ENCODE measurements at places on chromosomes 13 and 19.

- no peak for DNase-seq
These were observed 15.5 kb upstream of the DCLK1 start for GRCh38 chr13:36146511-36147269.

GRCh38 chr13:63449550-63449949 lies 2033.9 kb upstream of the PCDH20 start:
- no peak for DNase-seq

GRCh38 chr13:22017226-22017625 lies 346.4 kb downstream of the FGF9 start:
- no peak for DNase-seq

DNA sequence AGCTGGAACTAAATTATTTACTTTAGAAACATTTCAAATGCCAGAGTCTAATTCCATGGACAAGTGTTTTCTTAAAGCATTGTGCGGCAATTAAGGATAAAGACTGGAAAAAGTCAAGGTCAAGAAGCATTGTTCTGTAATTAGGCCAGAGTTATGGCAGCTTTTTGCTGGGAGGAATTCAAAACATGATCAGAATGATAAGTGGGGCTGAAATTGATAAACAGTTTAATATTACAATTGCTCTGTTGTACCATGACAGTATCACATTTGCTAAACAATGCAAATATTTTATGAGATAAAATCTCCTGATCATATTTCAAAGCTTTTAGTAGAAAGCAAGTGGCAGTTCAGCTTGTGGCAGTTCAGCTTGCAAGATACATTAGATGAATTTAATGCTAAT lies 513.7 kb downstream of the GPC6 start:
- DNase-seq: no peak

DNA sequence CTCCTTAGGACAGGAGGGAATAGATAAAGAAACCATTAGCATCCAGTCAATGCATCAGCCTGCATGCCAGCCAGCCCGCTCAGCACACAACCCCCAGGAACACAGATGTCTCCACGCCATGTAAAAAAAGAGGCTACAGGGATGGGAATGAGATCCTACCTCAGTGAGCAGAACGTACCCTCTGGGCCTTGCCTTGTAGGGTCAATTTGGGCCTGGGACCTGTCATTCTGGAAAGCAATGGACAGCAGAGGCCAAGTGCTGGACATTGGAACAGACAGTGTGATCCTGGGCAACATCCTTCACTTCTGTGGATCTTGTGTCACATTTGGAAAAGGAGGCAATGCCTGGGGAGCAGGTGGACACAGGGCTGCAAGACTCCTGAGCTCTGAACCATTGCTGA lies 26.0 kb downstream of the VSTM2B start:
- DNase-seq: no peak

DNA sequence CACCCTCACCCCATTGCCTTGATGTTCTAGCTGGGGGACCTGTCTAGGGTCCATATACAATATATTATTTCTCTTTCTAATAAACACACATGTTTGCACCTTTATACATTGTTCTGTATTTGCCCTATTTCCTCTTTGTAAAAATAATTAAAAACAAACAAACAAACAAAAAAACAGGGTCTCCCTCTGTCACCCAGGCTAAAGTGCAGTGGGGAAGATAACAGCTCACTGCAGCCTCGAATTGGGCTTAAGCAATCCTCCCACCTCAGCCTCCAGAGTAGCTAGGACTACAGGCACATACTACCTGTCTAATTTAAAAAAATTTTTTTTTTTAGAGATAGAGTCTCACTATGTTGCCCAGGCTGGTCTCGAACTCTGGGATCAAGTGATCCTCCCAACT lies 5.9 kb upstream of the FBN3 start:
- no peak for DNase-seq

- DNase-seq: no peak
These were observed 9.8 kb upstream of the CIRBP start for GRCh38 chr19:1259206-1259875.

DNA sequence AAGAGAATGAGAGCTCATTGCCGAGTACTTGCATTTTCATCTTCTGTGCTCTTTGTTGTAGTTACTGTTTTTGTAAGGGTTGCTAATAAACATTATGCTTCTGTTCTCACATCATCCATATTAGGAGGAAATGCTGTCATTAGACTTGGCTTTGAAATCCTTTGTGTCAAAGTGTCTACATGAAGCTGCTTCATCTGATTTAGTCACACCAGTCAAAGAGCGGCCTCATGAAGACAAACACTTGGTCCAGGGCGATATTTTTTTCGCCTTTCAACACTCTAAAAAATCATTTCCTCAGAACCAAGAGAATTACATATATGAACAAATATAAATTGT lies 105.0 kb downstream of the SPRY2 start:
- no peak for DNase-seq

- no peak for DNase-seq
These were observed 9.5 kb downstream of the STXBP2 start for GRCh38 chr19:7646426-7646700.

GRCh38 chr13:53357582-53357981 lies 329.0 kb downstream of the OLFM4 start:
- no peak for DNase-seq

DNA sequence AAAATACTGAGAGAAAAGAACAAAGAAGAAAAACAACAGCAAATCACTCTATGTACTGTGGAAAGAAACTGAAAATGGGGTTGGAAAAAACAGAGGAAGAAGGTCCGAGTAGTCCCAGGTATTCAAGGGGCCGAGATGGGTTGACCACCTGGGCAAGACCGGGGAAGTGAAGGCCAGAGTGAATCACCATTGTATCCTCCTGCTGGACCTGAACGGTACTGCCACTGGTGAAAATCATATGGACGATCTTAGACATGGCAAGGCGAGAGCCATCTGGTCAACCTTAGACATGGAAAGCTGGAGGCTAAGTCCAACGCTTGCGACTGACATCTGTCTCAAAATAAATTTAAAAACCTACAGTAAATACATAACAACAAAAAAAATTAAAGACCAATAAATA lies 44.4 kb upstream of the ZNF91 start:
- no peak for DNase-seq
